GM23248 (cell line): ENCODE measurements at places on chromosomes 4 and X. TPM values are rescaled to one million over a fixed set of nuclear protein-coding genes. Genes with fewer than 3 reads are reported as not detected.
A peak's percentile ranks its signal among the peaks of the same experiment; 100 is the strongest.

IL13RA2 gene
- total RNA-seq = 9.4 and 11.5 TPM in 2 replicates

APLN gene
- total RNA-seq = 0.43 and 1.1 TPM in 2 replicates

PCSK1N gene
- total RNA-seq = 0.89 and 3.1 TPM in 2 replicates

IL1RAPL1 gene
- 0.38 TPM in 1 of 2 replicates, not detected in the other for total RNA-seq

ERAS gene
- total RNA-seq = not detected in 2 replicates

ZAR1 gene
- total RNA-seq = not detected in 2 replicates

SCRG1 gene
- under 0.01 TPM in 1 of 2 replicates, not detected in the other for total RNA-seq

HMGN5 gene
- total RNA-seq = 1.3 TPM in 1 of 2 replicates, not detected in the other

TMPRSS11F gene
- not detected in 2 replicates for total RNA-seq

GNRHR gene
- total RNA-seq = not detected in 2 replicates

ZNF280C gene
- 3.2 and 3.4 TPM in 2 replicates for total RNA-seq

NDST4 gene
- not detected in 2 replicates for total RNA-seq

ARHGEF9 gene
- 13.5 and 14.8 TPM in 2 replicates for total RNA-seq

GRCh38 chr4:143046454-143046853, 138.3 kb upstream of the USP38 start:
- peak; percentile 56 for DNase-seq

GRCh38 chrX:77447653-77448569, 722 bp downstream of the FGF16 start:
- DNase-seq = no peak

- DNase-seq = peak; percentile 88
Measured at GRCh38 chr4:39521253-39521919, 5.9 kb downstream of the UGDH start.

GRCh38 chrX:97854086-97854485, 970.4 kb downstream of the RPA4 start:
- DNase-seq = no peak

GRCh38 chr4:8585721-8586212, 5.6 kb downstream of the GPR78 start:
- DNase-seq = no peak

- peak; percentile 61 for DNase-seq
Measured at GRCh38 chr4:88802585-88803286, 105.1 kb upstream of the NAP1L5 start.

GRCh38 chr4:60588556-60588955, 611.6 kb upstream of the ADGRL3 start:
- no peak for DNase-seq

DNA sequence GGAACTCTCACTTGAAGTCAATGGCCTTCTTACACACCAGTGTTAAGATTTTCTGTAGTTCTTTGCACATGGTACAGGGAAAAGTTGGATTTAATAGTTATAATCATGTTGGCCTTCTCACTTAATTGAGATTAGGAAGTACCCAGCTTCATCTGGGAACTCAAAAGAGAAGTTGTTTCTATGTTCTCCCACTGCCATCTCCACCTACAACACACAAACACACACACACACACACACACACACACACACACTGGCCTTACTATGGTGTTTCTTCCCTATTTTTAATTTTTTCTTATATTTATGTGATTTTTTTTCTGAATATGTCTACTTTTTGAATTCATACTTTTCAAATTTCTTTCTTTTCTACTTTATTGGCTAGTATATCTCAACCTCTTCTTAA, 10.0 kb upstream of the CHIC2 start:
- DNase-seq = no peak

GRCh38 chr4:3821580-3822229, 55.5 kb downstream of the ADRA2C start:
- peak; percentile 16 for DNase-seq

DNA sequence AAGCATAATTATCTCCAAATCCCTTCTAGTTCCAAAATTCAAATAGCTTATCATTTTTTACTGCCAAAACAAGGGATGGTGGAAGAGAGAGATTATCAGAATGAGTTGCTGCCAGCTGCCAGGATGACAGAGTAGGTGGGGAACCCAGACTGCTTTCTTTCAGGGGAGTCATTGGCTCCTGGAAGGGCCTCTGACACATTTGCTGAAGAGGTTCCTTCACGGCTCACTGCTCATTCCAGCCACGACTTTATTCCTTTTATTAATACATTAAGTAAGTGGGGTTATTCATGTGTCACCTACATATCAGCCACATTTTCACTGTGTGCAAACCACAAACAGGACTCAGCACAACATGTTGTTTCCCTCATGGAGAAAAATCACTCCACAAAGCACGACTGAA, 12.7 kb upstream of the SMIM43 start:
- DNase-seq = peak; percentile 49

- no peak for DNase-seq
Measured at GRCh38 chr4:101039367-101039766, 308.0 kb downstream of the PPP3CA start.

DNA sequence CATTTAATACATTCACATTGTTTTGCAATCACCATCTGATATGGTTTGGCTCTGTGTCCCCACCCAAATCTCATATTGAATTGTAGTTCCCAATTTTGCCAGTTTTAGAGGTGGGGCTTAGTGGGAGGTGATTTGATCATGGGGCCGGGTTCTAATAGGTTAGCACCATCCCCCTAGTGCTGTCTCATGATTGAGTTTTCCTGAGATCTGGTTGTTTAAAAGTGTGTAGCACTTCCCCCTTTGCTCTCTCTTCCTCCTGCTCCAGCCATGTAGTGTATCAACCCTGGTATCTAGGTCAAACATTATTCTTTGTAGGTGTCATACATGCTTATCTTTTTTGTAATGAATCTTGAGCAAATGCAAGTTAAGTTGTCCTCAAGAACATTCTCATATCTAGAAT, 83.3 kb upstream of the KIT start:
- no peak for DNase-seq

DNA sequence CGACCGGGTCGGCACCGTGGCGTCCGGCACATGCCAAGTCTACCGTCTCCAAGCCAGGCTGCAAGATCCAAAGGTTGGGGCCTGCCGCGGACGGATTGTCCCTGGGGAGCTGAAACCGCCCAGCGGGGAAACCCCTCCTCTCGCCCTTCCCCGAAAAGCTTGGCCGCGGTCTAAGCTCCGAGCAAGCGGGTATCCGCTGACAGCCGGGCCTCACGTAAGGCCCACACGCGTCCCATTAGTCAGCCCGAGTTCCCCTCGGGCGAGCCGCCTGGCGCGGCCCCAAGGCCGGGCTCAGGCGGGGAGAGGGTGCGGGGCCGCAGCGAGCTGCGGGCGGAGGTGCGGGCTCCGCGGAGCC, 6.8 kb upstream of the BCOR start:
- DNase-seq = peak; percentile 84

GRCh38 chrX:38313190-38313589, 14.1 kb downstream of the RPGR start:
- peak; percentile 53 for DNase-seq

- peak; percentile 23 for DNase-seq
Measured at GRCh38 chrX:24956828-24957227, 58.9 kb downstream of the ARX start.

DNA sequence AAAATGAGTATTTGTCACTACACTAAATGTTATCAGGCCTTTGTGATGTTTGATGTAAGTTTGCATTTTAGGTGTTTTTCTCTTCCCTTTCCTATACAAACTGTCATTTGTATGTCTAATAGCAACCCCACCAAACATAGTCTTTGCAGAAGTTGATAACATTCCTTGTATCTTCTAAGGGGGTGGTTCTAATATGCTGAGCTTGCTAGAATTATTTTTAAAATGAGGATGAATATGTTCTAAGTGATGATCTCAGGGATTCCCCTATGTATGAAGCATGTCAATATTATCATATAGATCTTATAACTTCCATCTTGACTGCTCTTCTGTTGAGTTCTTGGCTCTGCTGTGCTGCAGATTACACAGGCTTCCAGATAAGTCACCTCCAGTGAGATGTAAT, 3.1 kb downstream of the CHM start:
- DNase-seq = no peak

- no peak for DNase-seq
Measured at GRCh38 chr4:105025263-105026017, 121.2 kb upstream of the TET2 start.

- no peak for DNase-seq
Measured at GRCh38 chr4:18686338-18687037, 664.9 kb upstream of the LCORL start.

- no peak for DNase-seq
Measured at GRCh38 chrX:48794340-48794910, 7.4 kb upstream of the HDAC6 start.

DNA sequence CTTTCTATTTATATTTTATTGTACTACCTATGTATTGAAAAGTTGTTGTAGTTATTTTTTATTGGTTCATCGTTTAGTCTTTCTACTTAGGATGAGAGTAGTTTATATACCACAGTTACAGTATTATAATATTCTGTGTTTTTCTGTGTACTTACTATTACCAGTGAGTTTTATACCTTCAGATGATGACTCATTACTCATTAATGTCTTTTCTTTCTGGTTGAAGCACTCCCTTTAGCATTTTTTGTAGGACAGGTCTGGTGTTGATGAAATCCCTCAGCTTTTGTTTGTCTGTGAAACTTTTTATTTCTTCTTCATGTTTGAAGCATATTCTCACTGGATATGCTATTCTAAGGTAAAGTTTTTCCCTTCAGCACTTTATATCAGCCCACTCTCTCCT, 7.7 kb downstream of the LUZP4 start:
- no peak for DNase-seq

- peak; percentile 1 for DNase-seq
Measured at GRCh38 chr4:32624943-32625603, 1904.9 kb downstream of the PCDH7 start.

- DNase-seq = no peak
Measured at GRCh38 chr4:1902243-1902642, 31.1 kb downstream of the NSD2 start.

DNA sequence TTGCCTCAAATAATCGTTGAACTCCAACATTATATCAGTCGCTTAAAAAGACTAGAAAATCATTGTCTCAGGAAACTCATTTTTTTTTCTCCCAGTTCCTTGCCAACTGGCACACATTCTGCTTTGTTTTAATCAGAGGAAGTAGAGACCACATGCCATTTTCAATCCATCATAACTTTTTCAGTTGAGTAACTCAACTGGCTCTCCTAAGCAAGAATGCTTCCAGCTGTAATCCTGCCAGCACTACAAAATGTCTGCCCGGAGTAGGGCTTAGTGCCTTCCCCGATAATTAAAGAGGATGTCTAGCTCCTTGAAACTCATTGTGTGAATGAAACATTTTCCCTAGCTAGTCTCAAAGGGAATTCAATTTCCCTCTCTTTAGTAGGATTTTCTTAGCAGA, 33.0 kb downstream of the FREM3 start:
- peak; percentile 75 for DNase-seq

- DNase-seq = no peak
Measured at GRCh38 chr4:86564795-86565194, 29.3 kb upstream of the PTPN13 start.

DNA sequence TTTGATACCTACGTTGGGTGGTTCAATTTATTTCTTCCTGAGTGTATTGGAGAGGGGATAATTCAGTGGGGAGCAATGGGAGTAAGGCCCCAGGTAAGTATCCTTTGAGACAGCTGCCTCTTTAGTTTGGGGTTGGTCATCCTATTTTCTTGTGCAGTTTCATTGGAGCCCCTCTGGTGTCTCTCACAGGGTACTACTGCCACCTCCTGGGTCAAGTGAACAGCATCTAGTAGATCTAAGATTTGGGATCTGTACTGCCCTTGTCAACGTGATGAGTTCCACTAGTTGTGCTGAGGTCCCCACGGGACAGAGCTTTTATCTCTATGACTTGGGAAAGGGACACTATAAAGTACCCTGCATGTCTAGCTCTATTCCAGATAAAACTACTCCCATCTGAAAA, 80.6 kb downstream of the PBDC1 start:
- DNase-seq = peak; percentile 38

DNA sequence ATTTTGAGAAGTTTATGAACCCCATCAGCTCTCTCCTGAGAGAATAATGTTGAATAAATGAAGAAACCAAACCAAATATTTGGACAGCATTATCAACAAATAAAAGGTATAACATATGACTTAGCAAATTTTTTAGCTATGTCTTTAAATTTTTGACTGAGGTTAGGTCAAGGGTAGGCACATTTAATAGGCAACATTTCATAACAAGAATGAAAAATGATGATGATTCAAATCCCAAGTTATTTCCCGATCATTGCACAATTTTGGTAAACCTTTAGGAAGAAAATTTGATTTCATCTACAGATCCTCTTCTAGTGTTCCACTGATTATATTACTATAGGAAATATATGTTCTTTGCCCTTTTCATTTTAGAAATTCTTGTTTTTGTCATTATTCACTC, 123.7 kb upstream of the TLR3 start:
- no peak for DNase-seq

- DNase-seq = no peak
Measured at GRCh38 chr4:141077611-141078225, 55.6 kb downstream of the RNF150 start.

DNA sequence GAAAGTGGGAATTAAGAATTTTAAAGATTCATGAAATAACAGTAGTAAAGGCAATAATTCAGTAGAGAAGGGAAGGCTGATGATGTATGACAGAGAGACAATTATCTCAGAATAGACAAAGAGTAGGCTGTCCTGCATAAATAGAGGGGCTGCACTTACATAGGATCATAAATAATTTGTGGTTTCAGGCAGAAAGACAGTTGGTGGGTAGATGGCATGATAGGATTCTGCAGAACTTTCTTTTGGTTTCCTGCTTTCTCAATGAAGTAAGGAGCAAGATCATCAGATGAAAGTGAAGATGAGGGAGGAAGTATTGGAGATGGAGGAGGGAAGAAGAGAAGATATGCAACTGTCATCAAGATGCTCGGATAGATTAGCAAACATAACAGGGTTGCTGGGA, 604.9 kb upstream of the ZFP42 start:
- no peak for DNase-seq

DNA sequence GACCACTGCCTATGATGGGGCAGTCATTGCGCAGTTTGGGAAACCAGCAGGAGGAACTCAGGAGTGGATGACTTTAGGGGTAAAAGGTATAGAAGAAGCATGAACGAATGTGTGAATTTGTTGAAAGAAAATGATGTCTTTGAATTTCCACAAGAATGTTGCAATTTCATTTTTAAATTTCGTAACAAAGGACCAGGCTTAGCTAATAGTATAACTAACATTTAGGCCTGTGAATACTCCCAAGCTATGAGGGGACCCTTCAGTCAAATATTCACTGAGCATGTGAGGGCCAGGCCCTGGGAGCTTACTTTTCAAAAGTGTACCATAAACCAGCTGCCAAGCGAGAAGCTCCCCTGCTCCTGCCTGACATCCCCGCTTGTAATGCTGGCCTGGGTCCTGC, 5.3 kb downstream of the MPC1L start:
- peak; percentile 14 for DNase-seq

- no peak for DNase-seq
Measured at GRCh38 chrX:11789809-11790208, 31.8 kb downstream of the MSL3 start.

GRCh38 chrX:119728487-119728886, 29.9 kb upstream of the SOWAHD start:
- DNase-seq = no peak

DNA sequence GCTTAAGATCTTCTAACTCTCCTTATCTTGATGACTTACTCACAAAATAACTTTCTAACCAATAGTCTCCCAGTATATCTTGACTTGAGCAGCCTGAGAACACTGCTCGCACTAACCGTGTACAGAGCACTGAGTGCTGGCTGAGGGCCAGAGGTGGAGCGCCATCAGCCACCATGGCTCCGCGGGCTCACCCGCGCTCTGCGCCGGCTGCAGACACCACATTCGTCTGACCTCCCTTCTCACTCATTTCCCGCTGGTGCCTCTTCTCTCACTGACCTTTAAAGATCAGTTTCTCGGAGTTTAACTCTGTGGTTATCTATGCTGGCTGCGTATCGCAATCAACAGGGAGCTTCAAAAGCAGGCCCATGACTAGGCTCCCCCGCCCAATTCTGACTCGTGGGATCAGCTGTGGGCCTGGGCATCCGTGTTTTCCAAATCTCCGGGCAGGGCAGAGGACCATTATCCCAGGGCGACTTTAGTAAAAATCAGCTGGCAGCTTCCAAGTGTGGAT, 78.6 kb downstream of the HAUS3 start:
- no peak for DNase-seq
